Fibroblast of skin of scalp (primary cell): ENCODE measurements at places on chromosomes 7 and 10.

GRCh38 chr10:30134171-30134945, 75.0 kb upstream of the JCAD start:
- peak; percentile 8 for DNase-seq

DNA sequence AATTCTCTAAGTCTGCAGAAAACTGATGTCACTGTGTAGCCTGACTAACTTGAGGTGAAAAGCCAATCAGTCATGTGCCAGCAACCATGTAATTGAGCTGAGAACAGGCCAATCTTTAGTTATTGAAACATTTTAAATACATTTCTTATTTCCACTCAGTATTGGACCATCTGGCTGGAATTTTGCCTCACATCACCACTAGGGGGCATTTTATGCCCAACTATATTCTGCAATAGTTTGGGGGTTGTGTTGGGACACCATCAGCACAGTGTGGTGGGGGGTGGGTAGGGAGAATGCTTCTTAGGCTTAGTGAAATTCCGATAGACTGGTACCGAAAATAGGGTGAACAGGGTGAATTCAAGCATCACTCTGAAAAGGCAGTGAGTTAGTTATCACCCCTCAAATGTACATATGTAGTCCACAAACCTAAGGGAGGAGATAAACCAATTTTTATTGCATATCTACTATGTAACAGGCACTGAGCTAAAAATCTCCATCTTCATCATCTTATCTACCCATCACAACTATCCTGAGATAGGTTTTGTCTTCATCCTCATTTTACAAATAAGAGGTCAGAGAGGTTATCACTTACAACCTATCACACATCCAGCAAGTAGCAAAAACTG, 17.8 kb downstream of the NPSR1 start:
- DNase-seq, result peak; percentile 29

GRCh38 chr7:45196374-45196773, 38.8 kb downstream of the RAMP3 start:
- DNase-seq, result no peak

- DNase-seq, result no peak
Measured at GRCh38 chr7:129134356-129134987, 10.0 kb upstream of the TSPAN33 start.

- DNase-seq, result no peak
Measured at GRCh38 chr7:45665172-45665571, 91.0 kb downstream of the ADCY1 start.

DNA sequence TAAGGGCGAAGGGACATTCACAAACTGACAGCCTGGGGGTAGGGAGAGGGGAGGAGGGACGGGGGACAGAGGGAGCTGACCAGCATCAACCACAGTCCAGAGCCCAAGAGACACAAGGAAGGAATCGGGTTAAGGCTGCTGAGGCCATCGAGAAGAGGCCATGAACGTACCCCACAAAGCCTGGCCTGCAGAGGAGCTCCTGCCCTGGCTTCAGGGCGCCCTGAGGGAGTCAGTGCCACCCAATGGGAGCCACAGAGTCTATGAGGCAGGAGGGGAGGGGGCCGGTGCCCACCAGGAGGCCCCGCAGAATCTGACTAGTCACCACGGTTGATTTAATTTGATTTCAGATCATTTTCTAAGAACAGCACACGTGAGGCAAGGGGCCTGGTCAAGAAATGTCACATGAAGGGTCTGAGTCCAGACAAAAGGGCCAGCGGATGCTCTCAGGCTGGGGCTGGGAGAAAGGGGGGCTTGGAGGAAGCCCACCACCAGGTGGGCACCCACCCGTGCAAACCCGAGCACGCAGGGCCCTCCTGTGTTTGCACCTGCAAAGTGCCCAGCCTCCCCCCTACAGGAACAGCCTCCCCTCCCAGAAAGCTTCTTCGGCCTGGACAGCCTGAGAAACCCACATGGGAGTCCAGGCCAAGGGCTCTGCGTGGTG, 40.4 kb downstream of the CAMK2B start:
- no peak for DNase-seq

GRCh38 chr10:30573721-30574431, 55.7 kb downstream of the LYZL2 start:
- no peak for DNase-seq

GRCh38 chr7:111918461-111918860, 287.7 kb downstream of the DOCK4 start:
- no peak for DNase-seq

DNA sequence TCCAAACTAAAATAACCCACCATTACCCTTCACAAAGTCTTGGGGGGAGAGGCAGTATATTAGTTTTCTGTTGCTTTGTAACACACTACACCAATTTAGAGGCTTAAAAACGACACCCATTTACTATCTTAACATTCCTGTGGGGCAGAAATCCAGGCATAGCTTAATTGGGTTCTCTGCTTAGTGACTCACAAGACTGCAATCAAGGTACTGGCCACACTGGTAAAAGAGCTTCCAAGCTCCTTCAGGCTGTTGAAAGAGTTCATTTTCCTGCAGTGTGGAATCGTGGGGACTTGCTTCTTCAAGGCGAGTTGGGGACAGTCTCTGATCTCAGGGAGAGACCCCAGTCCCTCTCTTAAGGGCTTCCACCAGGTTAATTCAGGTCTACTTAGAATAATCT, 139.1 kb downstream of the XPNPEP1 start:
- peak; percentile 2 for DNase-seq

DNA sequence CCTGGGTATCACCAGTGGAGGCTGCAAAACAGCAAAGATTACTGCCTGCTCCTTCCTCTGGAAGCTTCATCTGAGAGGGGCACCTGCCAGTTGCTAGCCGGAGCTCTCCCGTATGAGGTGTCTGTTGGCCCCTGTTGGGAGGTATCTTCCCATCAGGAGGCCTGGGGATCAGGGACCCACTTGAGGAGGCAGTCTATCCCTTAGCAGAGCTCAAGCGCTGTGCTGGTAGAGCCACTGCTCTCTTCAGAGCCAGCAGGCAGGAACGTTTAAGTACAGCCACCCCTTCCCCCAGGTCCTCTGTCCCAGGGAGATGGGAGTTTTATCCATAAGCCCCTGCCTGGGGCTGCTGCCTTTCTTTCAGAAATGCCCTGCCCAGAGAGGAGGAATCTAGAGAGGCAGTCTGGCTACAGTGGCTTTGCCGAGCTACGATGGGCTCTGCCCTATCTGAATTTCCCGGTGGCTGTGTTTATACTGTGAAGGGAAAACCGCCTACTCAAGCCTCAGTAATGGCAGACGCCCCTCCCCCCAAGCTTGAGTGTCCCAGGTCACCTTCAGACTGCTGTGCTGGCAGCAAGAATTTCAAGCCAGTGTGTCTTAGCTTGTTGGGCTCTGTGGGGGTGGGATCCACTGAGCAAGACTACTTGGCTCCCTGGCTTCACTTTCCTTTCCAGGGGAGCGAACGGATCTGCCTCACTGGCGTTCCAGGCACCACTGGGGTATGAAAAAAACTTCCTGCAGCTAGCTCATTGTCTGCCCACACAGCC, 19.6 kb downstream of the SEMA3E start:
- no peak for DNase-seq

DNA sequence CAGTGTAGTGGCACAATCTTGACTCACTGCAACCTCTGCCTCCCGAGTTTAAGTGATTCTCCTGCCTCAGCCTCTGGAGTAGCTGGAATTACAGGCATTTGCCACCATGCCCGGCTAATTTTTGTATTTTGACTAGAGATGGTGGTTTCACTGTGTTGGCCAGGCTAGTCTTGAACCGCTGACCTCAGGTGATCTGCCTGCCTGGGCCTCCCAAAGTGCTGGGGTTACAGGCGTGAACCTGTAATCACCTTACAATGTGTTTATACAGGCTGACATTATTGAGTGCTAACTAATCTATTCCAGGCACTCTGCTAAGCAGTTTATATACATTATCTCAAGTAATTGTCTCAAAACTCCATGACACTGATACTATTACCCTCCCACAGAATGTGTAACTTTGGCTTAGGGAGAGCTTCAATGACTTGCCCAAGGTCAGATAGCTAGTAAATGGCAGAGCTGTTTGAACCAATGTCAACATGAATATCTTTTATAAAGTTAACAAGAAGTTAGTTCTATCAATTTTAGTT, 36.8 kb downstream of the KIFBP start:
- DNase-seq, result no peak

DNA sequence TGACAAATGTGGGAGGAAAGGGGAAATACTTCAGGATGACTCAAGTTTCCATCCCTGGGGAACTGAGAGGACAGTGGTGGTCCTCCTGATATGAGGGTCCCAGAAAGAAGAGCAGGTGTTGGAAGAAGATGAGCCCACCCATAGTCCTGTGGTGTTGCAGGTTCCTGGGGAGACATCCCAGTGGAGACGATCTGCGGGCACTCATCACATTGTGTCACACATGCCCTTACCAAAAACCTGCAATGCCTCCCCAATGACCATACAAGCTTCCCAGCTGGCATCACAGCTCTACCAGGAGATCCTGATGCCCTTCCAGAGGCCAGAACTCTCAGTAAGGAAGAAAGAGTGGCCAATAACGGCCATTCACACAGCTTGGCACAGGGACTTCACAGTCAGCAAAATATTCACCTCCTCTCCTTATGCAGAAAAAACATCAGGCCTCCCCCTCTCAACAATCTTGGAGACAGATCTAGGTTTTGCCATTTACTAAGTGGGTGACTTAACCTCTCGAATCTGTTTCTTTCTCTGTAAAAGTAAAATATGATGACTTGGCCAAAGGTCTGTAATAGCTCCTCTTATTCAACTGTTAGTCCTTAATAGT, 9.0 kb downstream of the PUS7 start:
- no peak for DNase-seq

DNA sequence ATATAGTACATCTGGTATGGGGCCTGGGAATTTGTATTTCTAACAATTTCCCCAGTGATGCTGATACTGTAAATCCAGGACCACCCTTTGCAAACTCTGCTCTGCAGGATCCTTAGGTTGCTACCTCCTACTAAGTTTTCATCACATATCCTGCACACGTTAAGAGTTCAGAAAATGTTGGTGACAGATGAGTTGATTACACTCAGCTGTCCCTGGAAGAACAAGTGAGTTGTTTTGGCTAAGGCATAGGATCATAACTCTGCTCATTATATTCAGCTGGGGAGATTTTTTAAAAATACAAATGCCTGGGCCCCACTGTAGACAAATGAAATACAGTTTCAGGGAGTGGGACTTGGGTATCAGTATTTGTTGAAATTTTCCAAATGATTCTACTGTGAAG, 274.6 kb upstream of the HABP2 start:
- DNase-seq, result no peak

GRCh38 chr10:79445977-79446757, 743 bp upstream of the ZCCHC24 start:
- peak; percentile 87 for DNase-seq

- peak; percentile 41 for DNase-seq
Measured at GRCh38 chr10:28587270-28587969, 54.5 kb downstream of the WAC start.

- no peak for DNase-seq
Measured at GRCh38 chr10:102281102-102281487, 35.8 kb downstream of the GBF1 start.

GRCh38 chr7:42108803-42109528, 128.0 kb downstream of the GLI3 start:
- DNase-seq, result no peak

GRCh38 chr10:91295346-91295745, 74.9 kb downstream of the PCGF5 start:
- no peak for DNase-seq

DNA sequence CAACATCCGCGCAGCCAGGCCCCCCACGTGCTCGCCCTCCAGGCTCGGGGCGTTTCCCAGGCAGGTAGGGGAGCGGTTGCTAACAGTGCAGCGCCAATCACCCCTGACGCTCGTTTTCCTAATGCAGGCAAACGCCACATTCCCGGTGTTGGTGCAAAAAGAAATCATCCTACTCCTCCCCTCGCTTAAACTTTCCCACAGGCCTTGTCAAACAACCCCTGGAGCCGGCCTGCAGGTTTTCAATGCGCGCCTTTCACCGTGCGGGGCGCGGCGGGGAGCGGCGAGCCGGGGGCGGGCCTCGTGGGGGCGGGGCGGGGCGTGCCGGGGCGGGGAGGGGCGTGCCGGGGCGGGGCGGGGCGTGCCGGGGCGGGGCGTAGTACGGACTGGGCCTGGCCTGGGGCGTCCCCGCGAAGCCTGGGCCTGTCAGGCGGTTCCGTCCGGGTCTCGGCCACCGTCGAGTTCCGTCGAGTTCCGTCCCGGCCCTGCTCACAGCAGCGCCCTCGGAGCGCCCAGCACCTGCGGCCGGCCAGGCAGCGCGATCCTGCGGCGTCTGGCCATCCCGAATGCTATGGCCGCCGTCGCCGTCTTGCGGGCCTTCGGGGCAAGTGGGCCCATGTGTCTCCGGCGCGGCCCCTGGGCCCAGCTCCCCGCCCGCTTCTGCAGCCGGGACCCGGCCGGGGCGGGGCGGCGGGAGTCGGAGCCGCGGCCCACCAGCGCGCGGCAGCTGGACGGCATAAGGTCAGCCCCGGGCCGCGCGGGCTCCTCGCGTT, at the start of gene ECHDC3:
Gene ECHDC3, plus strand, starts transcription at position 374 of the 770 bp plus-strand sequence. Its CDS starts 195 bp downstream, at position 569.
- peak; percentile 48 for DNase-seq

DNA sequence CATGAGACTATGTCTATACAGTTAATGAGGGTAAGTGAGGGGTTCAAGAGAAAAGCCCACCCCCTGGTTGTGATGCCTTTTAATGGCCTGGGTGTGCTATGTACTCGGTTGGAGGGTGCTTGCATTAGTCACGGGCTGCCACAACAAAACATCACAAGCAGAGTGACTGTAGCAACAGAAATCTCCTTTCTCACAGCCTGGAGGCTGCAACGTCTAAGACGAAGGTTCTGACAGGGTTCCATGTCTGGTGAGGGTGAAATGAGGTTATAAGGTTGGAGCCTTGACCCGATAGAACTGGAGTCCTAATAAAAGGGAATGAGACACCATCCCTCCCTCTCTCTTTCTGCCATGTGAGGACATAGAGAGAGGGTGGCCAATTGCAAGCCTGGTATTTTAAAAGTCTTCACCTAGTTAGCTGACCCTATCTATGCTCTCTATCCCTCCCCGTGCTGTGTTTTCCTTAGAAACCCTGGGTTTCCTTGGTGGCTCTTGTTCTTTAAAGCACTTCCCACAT, 126.0 kb upstream of the GDF10 start:
- no peak for DNase-seq

DNA sequence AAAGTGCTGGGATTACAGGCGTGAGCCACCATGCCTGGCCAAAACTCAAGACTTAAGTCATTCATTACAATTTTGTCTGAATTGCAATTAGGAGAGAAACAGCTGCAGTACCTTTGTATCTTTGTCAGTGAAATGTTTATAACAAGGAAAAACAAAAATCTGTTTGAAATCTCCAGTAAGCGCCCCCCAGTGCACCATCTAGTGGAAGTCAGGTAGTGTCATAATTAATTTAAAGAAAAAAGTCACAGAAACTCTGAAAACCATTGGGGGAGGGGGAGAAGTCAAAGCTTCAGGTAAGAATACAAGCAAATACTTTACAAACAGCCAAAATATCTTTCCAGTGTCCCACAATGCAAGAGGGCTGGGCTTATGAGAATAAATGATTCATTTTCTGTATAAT, 2.8 kb downstream of the MPP7 start:
- peak; percentile 4 for DNase-seq

DNA sequence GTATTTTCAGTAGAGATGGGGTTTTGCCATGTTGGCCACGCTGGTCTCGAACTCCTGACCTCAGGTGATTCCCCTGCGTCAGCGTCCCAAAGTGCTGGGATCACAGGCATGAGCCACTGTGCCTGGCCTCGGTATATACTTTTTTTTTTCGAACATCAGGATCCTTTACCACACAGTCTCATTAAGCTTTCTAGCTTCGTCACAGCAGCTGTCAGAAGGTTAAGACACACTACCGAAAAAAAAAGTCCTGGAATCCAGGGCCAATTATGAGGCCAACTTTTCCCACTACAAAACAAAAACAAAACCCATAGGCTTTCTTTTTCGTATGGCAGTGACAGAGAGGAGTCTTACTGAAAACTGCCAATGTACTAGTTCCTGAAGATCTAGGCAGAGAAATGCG, 30.7 kb downstream of the ZC3HC1 start:
- DNase-seq, result no peak
